Stimulated activated CD4-positive, alpha-beta T cell treated with anti-CD3 and anti-CD28 coated beads, Interleukin-2, amount 100 ng/mL, for 48 hours (primary cell): ENCODE measurements at places on chromosomes 1 and 21.

- DNase-seq, result no peak
Measured at GRCh38 chr21:44630440-44630839, 3.5 kb downstream of the KRTAP10-9 start.

DNA sequence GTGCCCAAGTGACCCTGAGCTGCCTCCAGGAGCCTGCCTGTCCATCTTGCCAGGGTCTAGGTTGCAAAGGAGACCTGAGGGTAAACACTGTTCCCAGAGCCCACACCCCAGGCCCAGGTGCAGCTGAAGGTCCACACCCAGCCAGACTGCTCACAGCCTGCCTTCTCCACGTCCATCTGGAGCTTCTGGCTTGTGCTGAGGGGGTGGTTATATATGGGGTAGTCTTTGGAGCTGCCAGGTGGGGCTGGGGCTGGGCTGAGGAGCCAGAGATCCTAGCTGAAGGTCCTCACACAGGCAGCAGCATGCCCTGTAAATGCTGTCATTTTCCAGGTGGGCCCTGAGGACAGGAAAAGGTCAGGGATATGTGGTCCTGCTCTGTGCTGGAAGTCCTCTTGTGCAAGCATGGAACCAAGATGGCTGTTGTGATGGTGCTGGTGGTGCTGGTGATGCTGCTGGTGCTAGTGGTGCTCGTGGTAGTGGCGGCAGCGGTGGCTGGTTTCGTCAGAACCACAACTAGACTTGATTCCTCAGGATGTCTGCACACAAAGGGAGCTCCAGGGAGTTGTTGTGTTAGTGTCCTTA is 182.7 kb downstream of the MATN1 start:
- DNase-seq, result no peak

- DNase-seq, result peak; percentile 64
Measured at GRCh38 chr1:167627865-167628641, 2.0 kb upstream of the RCSD1 start.

- DNase-seq, result no peak
Measured at GRCh38 chr1:57908147-57908890, 484.5 kb upstream of the DAB1 start.

DNA sequence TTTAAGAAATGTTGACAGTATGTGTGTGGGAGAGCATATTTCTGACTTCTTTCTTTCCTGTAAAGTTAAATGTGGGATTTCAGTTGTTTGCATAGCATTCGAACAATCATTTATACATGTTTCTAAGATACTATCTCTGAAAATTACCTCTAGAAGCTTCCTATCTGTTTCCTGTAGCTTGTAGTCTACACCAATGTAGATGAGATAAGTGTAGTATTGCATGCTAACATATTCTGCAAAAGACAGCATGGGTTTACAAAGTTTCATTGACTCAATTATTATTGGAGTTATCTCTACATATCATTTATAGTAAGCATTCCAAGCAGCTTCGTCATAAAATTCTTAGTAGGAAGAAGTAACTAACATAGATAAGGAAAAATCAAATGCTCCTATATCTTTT is 98.9 kb upstream of the DPYD start:
- DNase-seq, result no peak

GRCh38 chr1:183699616-183700160 is 46.6 kb upstream of the APOBEC4 start:
- DNase-seq, result no peak

DNA sequence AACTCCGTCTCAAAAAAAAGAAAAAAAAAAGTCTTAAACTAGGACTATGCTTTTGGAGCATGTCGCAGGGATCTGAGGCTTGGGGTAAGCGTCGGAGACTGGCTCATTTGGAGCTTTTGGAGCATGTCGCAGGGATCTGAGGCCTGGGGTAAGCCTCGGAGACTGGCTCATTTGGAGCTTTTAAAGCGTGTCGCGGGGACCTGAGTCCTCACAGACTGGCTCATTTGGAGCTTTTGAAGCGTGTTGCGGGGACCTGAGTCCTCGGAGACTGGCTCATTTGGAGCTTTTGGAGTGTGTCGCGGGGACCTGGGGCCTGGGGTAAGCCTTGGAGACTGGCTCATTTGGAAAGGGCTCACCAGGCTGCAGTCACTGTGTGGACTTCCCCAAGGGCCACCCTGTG is 13.6 kb upstream of the TSPEAR start:
- DNase-seq, result no peak

- no peak for DNase-seq
Measured at GRCh38 chr1:42429603-42430002, 26.2 kb downstream of the ZMYND12 start.

DNA sequence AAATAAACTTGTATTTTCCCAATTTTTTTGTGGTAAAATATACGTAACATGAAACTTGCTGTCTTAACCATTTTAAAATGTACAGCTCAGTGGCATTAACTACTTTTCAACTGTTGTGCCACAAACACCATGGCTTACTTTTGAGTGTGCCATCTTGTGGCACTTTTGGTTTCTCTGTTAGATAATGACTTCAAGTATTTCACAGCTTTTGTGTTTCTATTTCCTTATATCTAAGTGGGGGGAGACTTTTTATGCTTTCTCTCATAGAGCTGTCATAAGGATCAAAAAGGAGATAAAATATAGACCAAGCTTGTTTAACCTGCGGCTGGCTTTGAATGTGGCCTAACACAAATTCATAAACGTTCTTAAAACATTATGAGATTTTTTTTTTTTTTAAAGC is 44.3 kb downstream of the CDC14A start:
- DNase-seq, result no peak

DNA sequence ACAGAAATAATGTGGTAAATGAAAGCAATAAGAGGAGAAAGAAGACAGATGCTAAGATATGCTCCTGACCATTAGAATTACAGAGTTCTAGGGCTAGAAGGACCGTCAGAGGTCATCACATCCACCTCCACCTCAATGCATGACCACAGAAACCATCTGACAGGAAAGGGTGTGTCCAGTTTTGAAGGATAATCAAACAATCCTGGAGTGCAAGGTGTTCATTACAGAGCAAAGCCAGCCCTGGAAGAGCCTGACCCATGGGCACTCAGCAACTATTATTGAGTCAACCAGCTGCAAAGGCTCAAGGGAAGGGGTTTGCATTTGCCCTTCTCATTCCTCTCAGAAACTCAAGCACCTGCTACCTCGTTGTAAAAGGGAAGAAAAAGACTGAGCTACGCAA is 46.4 kb downstream of the TOR1AIP2 start:
- DNase-seq, result no peak

DNA sequence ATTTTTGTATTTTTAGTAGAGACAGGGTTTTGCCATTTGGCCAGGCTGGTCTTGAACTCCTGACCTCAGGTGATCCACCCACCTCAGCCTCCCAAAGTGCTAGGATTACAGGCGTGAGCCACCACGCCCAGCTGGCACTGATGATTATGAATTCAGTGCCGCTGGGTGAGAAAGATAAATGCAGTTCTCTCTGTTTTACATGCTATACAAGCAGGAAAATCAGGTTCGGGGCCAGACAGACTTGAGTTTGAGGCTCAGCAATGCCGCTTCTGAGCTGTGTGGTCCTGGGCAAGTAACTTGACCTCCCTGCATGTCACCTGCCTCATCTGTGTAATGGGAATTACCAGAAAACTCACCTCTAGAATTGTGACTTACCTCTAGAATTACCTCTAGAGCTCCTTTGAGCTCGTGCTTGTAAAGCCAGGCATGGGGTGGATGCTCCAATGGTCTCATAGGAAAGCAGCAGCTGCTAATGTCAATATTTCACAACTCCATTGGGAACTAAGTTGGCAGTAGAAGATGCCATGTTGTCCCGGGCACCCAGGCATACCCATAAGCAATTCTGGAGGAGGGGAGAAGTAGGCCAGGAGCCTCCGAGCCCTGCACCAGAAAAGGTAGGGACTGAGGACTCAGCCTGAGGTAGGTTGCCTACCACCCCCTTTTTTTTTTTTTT is 119.8 kb upstream of the SLC25A33 start:
- DNase-seq, result no peak

GRCh38 chr1:21175670-21176581 is 771 bp downstream of the EIF4G3 start:
- DNase-seq, result peak; percentile 36

GRCh38 chr1:184388319-184388889 is 1.6 kb downstream of the C1orf21 start:
- DNase-seq, result no peak

GRCh38 chr1:43872280-43872679 is 61.3 kb upstream of the ARTN start:
- DNase-seq, result no peak

DNA sequence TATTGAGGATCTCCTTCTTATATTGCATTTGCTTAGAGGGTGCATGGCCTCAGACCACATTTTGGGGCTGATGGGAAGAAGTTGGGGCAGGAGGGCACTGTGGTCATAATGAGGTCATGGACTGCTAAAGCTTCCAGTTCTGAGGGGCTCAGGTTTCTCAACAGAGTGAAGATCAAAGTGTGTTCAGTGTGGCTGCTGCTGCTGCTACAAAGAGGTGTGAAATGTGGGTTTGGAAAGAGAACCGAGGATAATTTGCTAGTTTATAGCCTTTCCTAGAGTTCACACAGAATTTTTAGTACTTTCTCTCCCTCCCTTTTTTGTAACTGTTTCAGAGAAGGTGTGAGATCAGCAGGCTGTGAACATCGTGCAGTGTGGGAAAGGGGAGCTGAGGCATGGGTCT is 73.3 kb downstream of the CACNA1E start:
- no peak for DNase-seq

- DNase-seq, result no peak
Measured at GRCh38 chr21:42426876-42427480, 23.3 kb downstream of the UBASH3A start.

DNA sequence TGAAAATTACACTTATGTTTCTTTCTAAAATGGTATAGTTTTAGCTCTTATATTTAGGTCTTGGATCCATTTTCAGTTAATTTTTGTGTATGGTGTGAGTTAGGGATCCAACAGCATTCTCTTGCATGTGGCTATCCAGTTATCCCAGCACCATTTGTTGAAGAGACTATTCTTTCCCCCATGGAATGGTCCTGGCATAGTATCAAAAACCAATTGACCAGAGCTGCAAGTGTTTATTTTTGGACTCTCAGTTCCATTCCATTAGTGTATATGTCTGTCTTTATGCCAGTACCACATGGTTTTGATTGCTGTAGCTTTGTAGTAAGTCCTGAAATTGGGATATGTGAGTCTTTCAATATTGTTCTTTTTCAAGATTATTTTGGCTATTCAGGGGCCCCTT is 14.3 kb downstream of the TTLL10 start:
- no peak for DNase-seq

DNA sequence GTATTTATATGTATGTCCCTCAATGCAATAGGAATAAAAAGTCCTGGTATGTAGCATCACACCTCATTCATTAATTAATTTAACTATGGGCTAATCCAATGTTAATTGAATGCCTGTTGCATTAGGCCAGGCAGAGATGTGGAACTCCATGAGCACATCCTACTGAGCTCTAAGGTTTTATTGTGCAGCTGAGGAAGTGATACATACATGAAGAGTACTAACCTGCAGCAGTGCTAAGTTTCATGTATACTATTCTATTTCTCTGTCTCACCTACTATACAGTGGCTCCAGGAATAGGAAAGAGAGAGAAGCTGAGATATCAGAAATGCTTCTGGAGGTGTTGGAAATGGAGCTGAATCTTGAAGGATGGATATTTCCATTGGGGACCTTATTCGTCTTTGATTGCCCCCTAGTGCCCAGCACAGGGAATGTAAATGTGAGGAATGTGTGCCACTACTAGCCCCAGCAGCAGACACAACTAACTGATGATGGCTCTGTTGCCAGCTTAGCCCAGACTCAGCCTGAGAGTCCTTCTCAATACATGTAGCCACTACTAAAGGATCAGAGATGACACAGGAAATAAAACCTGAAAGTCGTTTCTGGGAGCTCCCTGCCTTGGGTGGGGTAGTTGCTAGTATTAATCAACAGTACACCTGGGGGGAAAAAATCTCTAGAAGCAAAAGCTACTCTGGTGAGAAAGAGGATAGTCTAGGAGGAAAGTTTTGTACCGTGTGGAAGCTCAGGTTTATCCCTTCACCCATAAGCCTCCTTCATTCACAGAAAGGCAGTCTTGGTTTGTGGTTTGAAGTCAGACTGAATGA is 173.3 kb upstream of the FOXD3 start:
- peak; percentile 4 for DNase-seq

GRCh38 chr1:51355382-51355781 is 25.0 kb upstream of the TTC39A start:
- no peak for DNase-seq

DNA sequence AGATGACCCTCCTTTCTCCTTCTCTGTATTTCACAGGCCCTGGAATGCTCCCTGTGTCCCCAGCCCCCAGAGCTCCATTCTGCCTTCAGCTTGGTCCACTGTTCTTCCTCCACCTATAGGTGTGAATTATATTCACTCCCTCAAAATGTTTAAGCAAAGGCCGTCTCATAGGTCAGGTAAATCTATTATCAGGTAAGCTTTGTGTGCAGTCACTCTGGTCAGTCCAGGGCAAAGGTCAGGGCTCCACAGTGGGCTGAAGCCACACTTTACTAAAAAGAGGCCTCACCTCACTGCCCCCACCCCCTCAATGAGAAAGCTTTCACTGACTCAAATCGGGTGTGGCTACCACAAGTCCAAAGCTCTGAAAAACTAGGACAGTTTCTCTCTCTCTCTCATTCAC is 65.9 kb downstream of the DNTTIP2 start:
- no peak for DNase-seq

- DNase-seq, result no peak
Measured at GRCh38 chr1:208303743-208304712, 59.8 kb upstream of the PLXNA2 start.

- no peak for DNase-seq
Measured at GRCh38 chr1:19505693-19506457, 20.5 kb upstream of the CAPZB start.

- no peak for DNase-seq
Measured at GRCh38 chr1:246588159-246588721, 22.0 kb downstream of the CNST start.

- no peak for DNase-seq
Measured at GRCh38 chr1:184060316-184060715, 8.8 kb downstream of the TSEN15 start.

DNA sequence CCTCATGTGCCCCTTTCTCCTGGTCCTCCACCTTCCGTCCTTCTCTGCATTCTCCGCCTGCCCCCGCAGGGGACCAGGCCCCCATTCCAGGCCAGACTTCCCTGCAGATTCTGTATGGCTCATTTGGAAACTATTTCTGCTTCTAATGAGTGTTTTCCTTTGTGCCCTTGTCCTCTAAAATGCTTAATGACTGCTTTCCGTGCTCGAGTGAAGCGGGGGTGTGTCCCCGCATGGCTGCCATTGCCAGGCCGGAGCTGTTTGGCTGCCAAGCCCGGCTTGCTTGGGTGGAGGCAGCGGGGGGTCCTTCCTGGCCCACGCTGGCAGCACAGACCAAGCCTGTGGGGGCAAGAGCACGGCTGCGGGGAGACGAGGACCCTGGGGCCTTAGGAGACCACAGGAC is 299.3 kb upstream of the VAMP3 start:
- no peak for DNase-seq
